Head of caudate nucleus (tissue), 42 donors: ENCODE measurements at places on chromosomes 6 and 20.

DNA sequence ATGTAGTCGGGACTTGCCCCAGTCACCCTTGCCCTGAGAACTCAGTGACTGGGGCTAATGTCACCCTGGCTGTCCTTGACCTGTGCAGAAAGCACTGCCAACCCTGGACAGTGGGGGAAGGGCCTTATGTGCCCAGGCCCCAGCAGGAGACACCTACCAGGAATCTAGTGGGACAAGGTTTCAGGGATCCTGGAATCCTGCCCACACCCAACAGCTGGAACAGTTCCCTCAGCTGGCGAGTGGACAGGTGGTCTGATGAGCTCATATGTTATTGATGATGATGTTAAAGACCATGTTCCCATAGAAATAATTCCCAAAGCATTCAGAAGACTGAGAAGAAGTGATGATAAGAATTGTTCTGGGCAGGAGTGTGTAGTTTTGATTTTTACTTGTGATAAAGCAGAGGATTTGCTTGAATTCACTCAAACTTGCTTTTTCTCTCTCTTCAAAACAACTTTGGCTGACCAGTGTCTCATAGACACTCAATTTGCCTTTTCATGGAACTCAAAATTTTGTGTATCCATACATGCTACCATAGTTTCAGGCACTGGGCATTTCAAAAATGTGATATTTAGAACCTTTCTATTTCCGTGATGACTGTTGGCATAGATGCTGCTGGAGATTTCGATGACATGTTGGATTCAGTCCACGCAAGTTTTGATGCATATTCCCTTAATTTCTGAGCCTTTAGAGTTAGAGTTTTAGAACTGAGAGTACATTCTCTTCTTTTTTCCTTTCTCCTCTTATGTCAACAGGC lies 79.3 kb downstream of the SLC22A3 start:
- no peak for DNase-seq

DNA sequence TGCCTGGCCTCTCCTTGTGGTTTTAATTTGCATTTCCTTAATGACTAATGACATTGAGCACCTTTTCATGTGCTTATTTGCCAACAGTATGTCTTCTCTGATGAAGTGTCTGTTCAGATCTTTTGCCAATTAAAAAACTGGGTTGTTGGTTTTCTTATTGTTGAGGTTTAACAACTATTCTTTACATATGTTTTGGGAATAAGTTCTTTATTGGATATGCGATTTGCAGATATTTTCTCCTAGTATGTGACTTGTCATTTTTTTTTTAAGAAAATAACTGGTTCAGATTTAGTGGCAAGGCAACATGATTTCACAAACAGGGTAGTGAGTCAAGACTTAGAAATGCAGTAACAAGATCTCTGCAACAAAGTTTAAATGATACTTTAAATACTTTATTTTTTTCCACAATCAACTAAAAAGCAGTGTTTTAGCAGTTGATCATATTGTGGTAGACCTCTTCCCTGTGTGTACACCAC lies 67.8 kb downstream of the TIAM2 start:
- DNase-seq = no peak

- DNase-seq = no peak
Observed at GRCh38 chr6:128518434-128519131, 1.8 kb downstream of the PTPRK start.

GRCh38 chr6:31042806-31043205 lies 32.5 kb downstream of the MUC22 start:
- no peak for DNase-seq

- no peak for DNase-seq
Observed at GRCh38 chr20:14343491-14344065, 6.2 kb upstream of the FLRT3 start.

DNA sequence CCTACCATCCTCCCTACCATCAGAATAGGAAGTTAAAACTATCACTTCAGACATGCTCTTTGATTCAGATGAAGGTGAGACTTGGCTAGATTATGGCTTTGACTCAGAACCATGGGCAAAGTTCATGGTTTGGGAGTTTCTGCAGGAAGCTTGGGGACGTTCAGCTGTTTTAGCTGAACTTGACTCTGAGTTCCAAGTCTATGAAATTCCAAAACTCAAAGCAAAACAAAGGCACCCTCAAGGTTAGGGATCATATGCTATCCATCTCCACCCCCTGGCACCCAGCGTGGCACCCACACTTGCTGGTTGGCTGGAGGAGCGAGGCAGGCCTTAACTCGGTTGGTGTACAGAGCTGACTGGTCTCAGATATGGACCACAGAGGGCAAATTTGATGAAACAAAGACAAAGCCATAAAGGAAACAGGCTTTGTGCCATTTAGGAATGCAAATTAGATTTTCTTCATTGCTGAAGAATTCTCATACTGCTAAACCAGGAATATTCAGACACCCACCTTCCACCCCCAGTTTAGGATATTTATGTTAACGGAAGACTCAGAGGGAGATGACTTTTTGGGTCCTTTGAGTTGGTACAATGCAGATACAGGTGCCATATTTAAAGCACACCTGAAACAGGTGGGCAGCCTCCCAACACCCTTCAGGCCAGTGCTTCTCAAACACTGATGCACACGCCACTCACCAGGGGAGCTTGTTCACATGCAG lies 88.4 kb upstream of the SLC22A16 start:
- no peak for DNase-seq

- DNase-seq = no peak
Observed at GRCh38 chr6:7270320-7271204, 42.4 kb downstream of the SSR1 start.
